CD4-positive, alpha-beta memory T cell (primary cell): ENCODE measurements at places on chromosomes 6 and 20. TPM values are rescaled to one million over a fixed set of nuclear protein-coding genes. Genes with fewer than 3 reads are reported as not detected.

HLA-DQB1 gene
- total RNA-seq: 6.3 TPM

C20orf144 gene
- 0.61 TPM for total RNA-seq

FLRT3 gene
- not detected for total RNA-seq

LAMA4 gene
- total RNA-seq: not detected

DEFB132 gene
- total RNA-seq: not detected

PRDM13 gene
- total RNA-seq: not detected

EDN1 gene
- total RNA-seq: 0.15 TPM

KIF6 gene
- not detected for total RNA-seq

PREX1 gene
- 165 TPM for total RNA-seq

TRAPPC3L gene
- not detected for total RNA-seq

FOXS1 gene
- total RNA-seq: not detected

TRIM31 gene
- not detected for total RNA-seq

ABHD16B gene
- total RNA-seq: not detected

GRM1 gene
- total RNA-seq: not detected

MOG gene
- total RNA-seq: not detected

TNFRSF6B gene
- total RNA-seq: not detected

DNAAF9 gene
- 5.6 TPM for total RNA-seq

ISM1 gene
- 3.7 TPM for total RNA-seq

MDFI gene
- total RNA-seq: not detected

SLC17A1 gene
- not detected for total RNA-seq

SPATA25 gene
- 2.8 TPM for total RNA-seq

NKX2-4 gene
- total RNA-seq: not detected
